ENCODE measurements at places on chromosomes 1 and 21.

DNA sequence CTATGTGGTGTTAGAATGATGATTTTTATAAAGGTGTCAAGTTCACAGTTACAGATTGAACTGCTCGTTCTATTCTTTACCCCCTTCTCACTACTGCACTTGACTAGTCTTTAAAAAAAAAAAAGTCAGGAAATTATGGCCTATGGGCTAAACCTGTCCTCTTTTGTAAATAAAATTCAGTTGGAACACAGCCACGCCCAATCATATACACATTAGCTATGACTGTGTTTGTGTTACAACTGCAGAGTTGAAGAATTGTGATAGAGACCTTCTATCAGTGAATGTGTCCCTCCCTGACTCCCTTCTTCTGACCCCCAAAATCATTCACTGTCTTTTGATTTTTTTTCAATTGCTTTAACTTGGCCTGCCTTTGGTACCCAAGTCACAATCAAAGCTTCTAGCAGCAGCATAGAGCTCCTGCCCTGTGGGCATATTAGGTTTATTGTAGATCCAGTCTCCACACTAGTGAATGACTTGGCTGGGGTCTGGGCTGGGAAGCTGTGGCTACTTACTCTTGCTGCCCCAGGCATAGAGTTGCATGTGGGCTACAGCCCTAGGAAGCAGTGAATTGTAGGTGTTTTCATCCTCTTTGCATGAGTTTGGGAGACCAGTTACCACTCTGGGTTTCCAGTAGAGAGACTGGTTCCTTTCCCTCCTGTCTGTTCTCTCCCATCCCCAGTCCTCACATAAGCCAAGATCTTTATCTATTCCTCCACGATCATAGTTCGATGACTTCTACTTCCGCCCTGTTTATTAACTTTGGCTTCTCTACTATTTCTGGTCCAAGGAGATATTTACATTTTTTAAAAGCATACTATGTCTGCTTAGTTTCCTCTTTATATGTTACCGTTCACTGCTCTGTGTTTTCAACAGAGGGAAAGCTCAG, 249.9 kb downstream of the FMN2 start:
- no peak for DNase-seq

DNA sequence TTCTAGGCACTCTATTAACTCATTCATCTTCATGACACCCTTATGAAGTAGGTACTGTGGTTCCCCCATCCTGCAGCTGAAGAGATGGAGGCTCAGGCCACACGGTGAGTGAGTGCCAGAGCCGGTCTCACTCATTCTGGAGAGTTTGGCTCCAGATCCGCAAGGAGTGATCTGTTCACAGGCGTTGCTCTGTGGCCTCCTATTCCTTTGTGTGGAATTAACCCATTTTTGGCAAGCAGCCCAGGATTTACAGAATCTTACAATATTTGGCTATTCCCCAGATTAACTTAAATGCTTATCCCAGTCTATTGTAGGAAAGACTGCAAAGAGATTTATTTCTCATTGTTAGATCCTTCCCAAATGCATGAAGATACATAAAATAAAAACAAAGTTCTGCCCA, 29.6 kb downstream of the KIAA0040 start:
- no peak for DNase-seq

GRCh38 chr1:25914074-25914995, 8.1 kb upstream of the STMN1 start:
- DNase-seq, result no peak

- DNase-seq, result peak; percentile 26
Measured at GRCh38 chr1:151511636-151512215, 539 bp downstream of the CGN start.

GRCh38 chr1:206579747-206580437, 32.4 kb downstream of the EIF2D start:
- DNase-seq, result no peak

DNA sequence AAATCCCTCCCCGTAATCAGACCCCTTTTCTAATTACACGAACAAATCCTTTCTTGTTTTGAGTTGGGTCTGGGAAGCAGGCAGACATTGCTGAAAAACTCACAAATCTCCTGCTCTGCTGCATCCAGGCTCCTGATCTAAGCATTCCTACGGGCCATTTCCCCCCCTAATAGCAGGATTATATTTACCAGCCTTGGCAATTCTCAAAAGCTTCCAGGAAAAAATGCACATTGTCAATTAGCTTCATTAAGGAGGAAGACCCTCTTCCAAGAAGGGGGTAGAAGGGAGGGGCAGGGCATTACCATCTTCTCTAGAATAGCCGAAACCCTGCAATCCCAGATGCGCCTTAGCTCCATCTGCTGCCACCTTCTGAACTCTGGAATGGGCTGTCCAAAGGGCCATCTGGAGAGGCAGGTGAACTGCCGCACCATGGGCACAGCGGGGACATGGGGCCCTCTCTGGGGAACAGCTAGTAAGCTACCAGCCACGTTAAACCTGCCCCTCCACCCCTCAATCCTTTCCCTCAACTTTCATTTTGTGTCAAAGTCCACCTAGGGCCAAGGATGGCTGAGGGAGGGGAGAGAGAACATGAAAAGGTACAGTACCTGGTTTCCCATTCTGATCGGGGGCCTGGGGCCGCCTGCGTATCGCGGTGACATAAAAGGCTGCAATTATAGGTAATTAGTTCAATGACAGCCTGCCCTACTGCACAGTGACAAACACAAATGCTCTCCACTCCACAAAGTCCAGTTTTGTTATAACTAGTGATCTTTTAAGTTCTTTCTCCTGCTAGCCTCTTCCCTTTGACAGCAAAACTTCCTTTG, 56.8 kb downstream of the MRPL37 start:
- DNase-seq, result no peak

GRCh38 chr1:27970401-27970800, 10.6 kb downstream of the XKR8 start:
- DNase-seq, result no peak

GRCh38 chr1:231855361-231855760, 228.8 kb downstream of the DISC1 start:
- DNase-seq, result no peak

DNA sequence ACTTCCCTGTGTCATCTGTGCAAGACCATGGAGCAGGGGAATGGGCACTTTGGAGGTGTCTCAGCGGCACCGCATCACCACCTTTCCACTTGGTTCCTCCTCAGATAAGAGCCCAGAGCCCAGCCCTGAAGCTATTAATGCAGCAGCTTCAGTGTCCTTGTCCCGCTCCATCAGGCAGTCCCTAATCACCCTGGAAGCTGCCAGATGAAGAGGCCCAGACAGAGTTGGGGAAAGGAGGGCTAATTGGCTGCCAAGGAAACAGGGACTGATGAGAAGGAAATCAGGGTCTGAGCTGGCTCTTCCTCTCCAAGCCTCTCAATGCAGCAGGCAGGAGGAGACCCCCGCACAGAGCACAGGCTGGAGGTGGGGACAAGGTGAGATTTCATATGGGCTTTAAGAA, 83.1 kb upstream of the KLHDC7A start:
- no peak for DNase-seq

GRCh38 chr1:165856606-165857005, 29.2 kb downstream of the UCK2 start:
- no peak for DNase-seq

- DNase-seq, result no peak
Measured at GRCh38 chr1:64590316-64590715, 120.4 kb downstream of the CACHD1 start.

DNA sequence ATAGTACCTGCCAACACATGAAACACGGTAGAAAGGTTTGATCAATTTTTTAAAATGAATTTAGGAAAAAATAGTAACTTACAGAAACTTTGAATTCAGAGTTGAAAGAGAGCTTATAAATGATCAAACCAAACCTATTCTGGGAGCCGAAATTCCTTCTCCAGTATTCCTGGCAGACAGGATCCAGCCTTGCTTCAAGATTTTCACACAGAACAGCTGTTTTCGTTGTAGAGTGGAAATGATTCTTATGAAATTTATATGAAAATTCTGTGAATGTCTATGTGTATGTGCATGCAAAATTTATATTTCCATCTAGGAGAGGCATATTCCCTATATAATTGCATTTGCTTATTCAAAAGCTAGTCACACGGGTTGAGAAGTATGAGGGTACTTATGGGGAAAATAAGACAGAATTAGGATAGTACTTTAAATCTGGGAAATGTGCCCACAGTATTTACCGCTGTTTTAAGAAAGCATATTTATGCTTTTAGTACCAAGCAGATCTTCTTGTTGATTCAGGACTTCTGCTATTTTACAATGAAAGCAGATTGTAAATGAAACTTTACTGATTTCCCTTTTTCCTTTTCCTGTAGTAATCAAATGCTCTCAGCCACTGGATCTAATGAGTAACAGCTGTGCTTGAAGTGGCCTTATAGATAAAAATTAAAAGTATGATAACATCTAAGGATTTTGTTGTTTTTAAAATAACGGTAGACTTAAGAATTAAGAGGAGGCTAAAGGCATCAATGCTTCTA, 30.4 kb downstream of the PRRX1 start:
- no peak for DNase-seq

- DNase-seq, result no peak
Measured at GRCh38 chr1:227897704-227898438, 49.9 kb downstream of the WNT9A start.

GRCh38 chr1:208251015-208251414, 6.8 kb upstream of the PLXNA2 start:
- no peak for DNase-seq

- DNase-seq, result no peak
Measured at GRCh38 chr1:225613006-225613405, 39.9 kb downstream of the ENAH start.

- no peak for DNase-seq
Measured at GRCh38 chr1:112508278-112509004, at the start of gene WNT2B. Gene WNT2B (plus strand): TSS chr1:112508965. CDS start chr1:112509263, 298 bp downstream.

- DNase-seq, result no peak
Measured at GRCh38 chr1:114861384-114861783, 6.7 kb downstream of the SYCP1 start.

GRCh38 chr1:54837002-54837853, 36.1 kb upstream of the TTC22 start:
- DNase-seq, result no peak

DNA sequence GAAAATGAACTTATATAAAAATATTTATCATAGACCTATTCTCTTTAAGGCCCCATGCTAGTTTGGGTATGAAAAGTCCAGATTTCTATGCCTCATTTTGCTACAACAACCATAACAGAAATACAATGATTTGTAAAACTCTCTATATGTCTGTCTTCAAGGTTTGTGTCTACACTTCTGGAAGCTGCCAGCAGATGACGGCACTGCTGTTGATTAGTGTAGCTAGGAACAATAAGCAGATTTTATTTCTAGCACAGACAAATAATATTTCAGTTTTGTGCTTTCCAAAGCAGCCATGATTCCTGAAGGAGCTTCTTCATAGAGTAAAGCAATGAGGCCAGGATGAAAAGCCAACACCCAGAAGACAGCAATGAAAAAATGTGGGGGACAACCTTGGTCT, 779.6 kb upstream of the ADGRL2 start:
- no peak for DNase-seq

DNA sequence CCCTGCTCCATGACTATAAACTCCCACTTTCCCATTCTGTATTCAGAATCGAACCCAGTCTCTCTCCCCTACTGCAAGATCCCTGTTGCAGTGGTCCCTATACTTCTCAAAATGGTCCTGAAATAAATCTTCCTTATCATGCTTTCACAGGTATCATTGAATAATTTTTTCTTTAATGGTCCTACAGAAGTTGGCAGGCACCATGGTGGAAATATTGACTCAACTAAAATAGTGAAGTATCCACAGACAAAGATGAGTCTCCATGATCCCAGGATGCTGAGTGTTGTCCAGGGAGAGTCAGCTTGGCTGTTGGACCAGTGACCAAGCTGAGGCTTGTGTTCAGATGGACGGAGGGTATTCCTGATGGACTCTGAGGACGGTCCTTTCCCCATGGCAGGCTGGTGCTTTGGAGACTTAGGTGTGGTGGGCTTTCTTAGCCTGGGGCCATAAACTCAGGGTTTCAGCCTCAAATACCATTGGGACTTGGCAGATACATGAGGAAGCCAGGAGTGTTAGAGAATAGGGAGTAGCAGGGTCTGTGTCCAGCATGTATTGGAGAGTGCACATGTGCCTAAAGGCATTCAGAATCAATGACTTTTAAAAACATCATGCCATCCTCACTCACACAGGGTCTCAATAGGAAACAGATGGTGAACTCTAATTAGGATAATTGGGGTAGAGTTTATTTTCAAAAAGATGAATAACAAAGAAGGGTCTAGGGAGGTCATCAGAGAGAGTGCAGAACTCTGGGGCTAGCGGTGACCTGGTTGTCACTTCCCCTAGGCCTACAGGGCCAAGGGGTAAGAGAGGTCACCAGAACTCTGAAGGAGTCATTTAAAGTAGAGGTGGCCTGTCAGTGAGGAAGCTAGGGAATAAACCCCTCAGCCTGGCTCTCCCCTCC, 19.8 kb downstream of the TINAGL1 start:
- no peak for DNase-seq

- no peak for DNase-seq
Measured at GRCh38 chr1:62336995-62337705, 17.9 kb upstream of the KANK4 start.

DNA sequence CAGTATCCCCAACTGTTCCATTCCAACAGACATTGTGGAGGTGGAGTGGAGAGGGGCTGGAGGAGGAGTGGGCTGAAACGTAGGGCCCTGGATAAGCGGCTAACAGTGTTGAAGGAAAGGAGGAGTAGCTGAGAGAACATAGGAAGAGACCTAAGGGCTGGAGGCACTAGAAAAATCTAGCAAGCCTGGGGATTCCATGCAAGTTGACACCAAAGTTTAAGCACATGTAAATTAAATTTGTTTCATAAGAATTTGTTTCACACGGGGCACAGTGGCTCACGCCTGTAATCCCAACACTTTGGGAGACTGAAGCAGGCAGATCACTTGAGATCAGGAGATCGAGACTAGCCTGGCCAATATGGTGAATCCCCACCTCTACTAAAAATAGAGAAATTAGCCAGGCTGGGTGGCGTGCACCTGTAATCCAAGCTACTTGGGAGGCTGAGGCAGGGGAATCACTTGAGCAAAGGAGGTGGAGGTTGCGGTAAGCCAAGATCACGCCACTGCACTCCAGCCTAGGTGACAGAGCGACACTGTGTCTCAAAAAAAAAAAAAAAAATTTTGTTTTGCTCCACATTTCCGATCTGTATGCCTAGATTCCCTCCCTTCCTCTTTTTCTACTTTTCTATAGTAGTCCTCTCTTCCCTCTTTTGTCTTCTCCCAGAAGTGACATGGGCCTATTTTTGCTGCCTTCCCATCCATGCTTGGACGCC, 530 bp upstream of the CD244 start:
- DNase-seq, result no peak

- DNase-seq, result no peak
Measured at GRCh38 chr1:1898246-1898933, 7.5 kb upstream of the GNB1 start.

GRCh38 chr1:207414606-207415108, 39.5 kb upstream of the CR2 start:
- no peak for DNase-seq

GRCh38 chr1:8818325-8818775, 910 bp upstream of the RERE start:
- no peak for DNase-seq

DNA sequence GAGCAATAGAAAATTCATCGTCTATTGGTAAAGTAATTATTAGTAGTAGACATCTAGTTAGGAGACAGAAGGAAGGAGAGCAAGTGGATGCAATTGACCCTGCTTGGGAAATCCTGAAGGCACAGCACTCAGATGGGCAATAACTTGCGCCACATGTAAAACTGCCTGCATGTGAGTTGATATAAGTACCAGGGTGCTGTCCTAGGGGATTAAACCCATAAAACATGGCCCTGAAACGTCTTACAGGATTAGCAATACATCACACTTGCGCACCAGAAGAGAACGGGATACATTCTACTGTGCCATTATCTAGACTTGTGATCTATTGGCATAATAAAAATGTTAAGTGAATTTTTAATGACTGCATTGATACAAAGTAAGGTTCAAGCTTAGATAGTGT, 277.5 kb upstream of the LYPLAL1 start:
- no peak for DNase-seq

- DNase-seq, result no peak
Measured at GRCh38 chr1:68470388-68470970, 20.7 kb upstream of the RPE65 start.
